ENCODE measurements at places on chromosomes 5 and 9. TPM values are rescaled to one million over a fixed set of nuclear protein-coding genes. Genes with fewer than 3 reads are reported as not detected.

DNA sequence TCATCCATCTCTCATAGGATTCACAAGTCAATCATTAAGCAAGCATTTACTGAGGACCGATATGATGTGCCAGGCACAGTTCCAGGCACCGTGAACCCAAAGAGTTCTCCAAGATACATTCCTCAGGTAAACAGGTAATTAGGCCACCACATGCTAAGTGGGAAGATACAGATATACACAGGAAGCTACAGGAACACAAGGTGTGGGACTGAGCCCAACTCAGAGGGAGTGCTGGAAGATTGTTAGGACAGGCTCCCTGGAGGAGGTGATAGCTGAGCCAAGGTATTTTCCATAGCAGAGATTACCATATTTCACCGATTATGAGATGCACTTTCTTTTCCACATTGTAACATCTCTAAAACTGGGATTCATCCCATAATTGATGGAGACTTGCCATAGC lies 31.4 kb upstream of the RAI14 start:
- DNase-seq = no peak

The HAVCR1 gene
- 1.2 TPM for total RNA-seq

The FBLL1 gene
- not detected for total RNA-seq

DNA sequence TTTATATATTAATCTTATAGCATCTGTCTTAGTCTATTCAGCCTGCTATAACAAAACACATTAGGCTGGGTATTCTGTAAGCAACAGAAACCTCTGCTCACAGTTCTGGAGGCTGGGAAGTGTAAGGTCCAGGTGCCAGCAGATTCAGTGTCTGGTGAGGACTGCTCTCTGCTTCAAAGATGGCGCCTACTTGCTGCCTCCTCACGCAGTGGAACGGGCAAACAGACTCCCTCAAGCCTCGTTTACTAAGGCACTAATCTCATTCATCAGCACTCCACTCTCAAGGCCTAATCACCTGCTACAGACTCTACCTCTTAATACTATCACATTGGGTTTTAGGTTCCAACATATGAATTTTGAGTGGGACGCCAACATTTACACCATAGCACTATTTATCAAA lies 5.2 kb upstream of the TBC1D2 start:
- DNase-seq = no peak

The ANKRD31 gene
- total RNA-seq = 0.28 TPM

The ZNF169 gene
- 9.0 TPM for total RNA-seq

DNA sequence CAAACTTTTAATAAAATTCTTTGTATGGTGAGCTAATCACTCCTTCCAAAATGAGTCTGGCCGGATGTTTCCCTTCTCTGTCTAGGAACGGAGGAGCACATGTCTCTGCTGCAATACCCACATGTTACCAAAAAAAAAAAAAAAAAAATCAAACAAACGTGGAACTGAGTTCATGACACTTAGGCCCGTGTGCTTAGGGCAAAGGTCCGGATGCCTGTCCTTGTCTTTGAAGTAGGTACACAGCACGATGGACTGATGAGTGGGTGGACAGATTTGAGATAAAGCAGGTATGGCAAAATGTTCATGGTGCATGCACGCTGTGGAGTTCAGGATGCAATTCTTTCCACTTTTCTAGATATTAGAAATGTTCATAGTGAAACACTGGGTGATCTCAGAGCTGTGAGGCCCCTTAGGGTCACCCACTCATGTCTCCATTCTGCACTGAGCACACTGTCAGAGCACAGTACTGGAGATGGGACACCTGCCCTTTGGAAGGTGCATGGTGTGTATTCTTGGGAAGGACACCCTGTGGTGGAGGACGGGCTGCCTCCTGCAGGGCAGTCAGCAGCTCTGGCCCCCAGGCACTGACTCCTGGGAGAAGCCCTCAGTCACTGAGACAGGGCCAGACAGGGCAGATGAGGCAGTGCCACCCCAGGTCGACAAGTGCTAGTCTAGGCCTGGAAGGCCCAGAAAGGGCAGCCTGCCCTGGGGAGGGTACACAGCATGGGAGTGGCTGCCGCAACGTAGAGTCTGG lies 43.6 kb downstream of the GADD45G start:
- no peak for DNase-seq

DNA sequence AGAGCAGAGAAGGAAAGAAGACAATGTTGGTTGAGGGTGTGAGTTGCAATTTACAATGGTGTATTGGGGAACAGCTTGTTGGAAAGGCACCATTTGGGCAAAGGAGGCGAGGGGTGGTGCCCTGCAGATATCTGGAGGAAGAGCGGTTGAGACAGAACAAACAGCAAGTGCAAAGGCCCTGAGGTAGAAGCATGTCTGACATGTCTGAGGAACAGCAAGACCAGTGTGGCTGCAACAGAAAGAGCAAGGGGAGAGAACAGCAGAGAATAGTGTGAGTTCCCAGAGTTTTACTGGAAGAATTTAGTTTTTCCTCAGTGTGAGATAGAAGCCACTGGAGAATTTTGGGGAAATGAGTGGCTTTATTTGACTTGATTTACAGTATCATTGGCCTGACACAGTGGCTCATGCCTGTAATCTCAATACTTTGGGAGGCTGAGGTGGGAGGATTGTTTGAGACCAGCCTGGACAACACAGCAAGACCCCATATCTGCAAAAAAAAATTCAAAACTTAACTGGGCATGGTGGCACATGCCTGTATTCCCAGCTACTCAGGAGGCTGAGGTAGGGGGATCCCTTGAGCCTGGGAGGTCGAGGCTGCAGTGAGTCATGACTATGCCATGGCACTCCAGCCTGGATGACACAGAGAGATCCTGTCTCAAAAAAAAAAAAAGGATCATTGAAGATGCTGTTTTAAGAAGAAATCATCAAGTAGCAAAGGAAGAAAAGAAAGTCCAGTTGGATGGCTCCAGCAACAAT lies 13.6 kb downstream of the CMBL start:
- no peak for DNase-seq

DNA sequence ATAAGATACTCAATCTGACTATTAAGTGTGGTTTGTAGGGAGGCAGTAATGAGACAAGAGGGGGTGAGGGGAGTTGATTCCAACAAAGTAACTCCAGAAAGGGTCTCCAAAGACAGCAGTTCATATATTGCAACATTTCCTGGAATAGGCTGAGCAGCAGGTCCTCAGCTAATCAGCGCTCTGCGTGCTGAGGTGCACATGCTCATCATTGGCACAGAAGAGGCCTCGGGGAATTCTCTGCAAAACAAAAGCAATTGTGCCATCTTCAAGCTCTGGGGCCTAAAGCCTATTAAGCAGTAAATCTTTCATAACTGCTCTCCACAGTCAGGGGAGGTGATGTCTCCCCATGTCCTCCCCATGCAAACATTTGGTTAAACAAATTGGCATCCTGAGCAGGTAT lies 357.3 kb downstream of the SPOCK1 start:
- no peak for DNase-seq

The MZB1 gene
- total RNA-seq = 48.3 TPM

GRCh38 chr5:172405226-172406107 lies 48.9 kb downstream of the SH3PXD2B start:
- DNase-seq = no peak

The OR2V1 gene
- not detected for total RNA-seq

The SLC9A3 gene
- total RNA-seq = 2.8 TPM

DNA sequence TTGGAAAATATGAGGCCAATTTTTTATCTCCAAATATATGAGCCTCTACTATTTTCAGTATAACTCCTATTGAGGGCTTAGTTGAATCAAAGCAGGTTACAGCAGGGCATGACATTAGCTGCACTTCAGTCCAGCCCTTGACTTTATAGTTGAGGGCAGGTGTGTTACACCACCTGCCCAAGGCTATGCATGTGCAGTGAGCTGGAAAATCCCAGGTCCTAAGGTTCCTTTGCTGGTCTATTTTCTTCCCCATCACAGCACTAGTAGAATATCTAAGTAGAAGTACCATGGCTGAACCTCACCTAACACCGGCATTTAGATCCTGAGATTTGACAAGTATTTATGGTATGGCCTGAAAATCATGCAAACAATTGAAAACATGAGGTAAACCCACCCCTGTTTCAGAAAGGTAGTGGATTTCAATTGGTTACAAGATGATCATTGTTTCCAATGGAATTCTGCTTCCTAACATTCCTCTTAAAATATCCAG lies 201.1 kb downstream of the SEMA5A start:
- no peak for DNase-seq

DNA sequence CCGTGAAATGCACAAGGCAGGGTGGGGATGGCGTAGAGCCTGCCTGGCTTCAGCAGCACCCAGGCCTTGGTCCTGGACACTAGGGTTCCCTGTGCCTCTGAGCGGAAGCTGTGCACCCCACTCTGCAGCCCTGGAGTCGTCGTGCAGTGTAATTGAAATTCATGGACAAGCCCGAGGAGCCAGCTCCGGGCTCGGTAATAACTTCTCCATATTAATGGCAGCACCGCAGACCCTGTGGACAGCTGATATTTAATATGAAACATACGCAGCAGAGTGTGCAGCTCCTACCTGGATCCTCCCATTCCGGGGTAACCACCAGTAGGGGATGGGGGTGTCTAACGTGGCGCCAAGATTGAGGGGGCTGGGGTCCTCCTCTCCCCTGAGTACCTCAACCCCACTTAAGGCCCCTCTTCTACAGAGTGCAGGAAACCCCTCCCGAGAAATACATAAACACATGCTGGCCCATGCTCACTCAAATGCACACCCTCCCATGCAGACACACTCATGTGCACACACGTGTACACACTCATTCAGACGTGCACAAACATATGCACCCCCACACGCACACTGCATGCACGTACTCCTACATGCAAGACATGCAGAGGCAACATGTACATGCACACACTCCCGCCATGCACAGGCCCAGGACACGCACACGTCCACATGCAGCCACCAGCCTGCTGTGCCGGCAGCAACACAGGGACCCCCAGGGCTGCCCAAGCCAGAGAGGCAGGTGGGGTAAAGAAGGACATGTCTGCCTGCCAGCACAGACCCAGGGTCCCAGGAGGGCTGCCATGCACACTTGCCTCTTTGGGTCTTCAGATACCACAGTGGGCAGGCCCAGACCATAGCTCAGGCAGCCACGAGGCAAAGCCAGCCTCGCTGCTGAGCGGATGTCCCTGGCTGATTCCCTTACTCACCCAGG lies 8.1 kb downstream of the ADAMTS2 start:
- no peak for DNase-seq
